ENCODE measurements at places on chromosomes 16 and 17.

DNA sequence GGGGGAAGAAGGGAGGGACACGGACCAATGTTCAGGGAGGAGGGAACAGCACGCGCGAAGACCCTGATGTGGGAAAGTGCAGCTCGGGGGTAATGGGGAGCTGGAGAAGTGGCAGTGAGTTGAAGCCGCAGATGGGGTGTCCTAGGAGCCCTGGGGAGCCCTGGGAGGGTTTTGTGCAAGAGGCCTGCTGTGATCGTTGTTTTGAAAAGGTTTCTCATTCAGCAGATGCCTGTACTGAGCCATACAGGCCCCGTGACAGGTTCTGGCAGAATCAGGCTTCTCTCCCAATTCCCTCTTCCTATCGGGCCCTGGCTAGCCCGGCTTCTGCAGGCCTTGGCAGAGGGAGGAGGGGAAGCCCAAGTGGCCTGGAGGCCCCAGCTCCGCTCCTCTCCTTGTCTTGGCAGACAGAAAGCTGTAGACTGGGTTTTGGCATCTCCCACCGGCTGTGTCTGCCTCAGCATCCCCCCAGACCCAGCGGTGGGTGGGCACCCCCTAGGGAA is 38.4 kb upstream of the EMP2 start:
- DNase-seq: no peak

- no peak for DNase-seq
Measured at GRCh38 chr17:39134878-39135277, 16.6 kb downstream of the PLXDC1 start.

GRCh38 chr16:30445149-30445407 is 596 bp downstream of the SEPHS2 start:
- no peak for DNase-seq

GRCh38 chr16:12260647-12261262 is 284.2 kb downstream of the SNX29 start:
- no peak for DNase-seq
